ENCODE measurements at places on chromosomes 4 and X.

DNA sequence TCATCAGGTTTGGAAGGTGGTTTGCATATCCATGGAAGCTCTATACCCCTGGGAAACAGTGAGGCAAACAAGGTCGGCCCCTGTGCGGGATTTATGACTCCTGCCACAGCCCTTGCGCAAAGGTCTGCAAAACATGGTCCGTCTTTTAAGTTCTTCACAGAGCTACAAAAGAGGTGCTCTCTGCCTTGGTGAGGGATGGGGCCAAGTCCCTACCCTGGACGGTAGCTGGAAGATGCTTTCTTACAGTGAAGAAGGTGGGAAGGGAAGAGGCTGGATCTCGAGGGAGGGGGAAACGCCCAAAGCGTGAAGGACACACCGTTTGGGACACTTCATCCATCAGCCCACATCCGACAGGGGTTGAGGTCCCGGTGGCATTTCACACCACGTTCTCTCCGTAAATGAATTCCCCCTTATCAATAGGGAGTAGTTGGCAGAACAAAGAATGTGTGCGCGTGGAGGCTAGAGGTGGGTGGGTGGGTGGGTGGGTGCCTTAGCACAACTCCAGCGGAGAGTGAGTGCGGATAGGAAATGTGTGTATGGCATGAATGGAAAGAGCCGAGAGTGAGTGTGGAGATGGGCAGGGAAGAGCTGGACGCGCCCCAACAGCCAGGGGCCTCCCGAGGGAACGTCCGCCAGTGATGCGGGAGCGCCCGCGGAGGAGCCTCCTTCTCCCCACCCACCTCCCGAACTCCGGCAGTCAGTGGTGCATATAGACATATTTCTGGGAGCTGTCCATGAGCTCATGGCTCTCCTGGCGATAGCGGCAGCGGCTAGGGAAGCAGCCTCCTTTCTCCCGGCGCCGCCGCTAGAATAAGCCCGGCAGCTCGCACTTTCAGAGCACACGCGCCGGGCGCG lies 68.3 kb downstream of the LARP7 start:
- DNase-seq, result peak; percentile 72

GRCh38 chr4:23680671-23681518 lies 209.0 kb downstream of the PPARGC1A start:
- no peak for DNase-seq

- no peak for DNase-seq
These were observed 1.1 kb upstream of the FMR1 start for GRCh38 chrX:147910607-147911006.

GRCh38 chrX:53073115-53073586 lies 9.0 kb upstream of the TSPYL2 start:
- DNase-seq, result no peak

DNA sequence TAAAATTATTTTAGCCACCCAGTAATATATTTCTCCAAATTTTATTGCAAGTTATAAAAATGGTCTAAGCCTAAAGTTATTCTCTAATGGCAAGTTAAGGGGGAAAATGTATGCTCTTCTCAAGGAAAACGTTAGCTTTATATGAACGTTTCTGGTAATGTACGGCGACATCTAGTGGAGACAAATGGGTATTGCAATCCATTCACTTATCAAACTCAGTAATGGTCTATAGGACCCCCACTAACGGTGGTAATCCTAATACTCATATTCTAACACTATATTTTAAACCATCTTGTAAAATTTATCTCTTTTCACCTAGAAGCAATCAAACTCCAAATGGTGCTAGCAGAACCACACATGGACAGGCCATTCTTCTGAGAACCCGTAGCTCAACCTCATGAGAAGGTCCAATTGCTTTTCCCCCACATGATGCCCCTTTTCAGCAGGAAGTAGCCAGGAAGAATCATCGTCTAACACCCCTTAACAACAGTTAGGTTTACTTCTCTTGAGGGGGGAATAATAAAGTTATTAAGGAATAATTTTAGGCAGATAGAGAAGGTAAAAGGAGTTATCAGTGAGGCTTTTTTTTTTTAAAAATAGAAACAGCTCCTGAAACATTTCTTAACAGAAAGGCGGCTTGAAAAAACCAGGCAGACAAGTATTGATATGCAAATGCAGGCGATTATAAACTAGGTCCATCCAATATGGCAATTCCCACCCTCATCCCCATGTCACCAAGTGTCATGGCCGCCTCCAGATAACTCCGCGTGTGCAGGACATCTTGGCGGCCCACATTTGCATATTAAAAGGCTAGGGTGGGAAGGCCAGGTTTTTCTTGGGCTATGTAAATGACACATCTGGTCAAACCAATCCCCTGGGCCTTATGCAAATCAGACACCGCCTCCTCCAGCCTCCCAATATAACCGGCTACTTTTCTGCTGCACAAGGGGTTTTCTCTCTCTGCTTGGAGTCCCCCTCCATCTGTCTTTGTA lies 35.0 kb downstream of the NUDT11 start:
- no peak for DNase-seq

- DNase-seq, result no peak
These were observed 16.6 kb downstream of the FAM149A start for GRCh38 chr4:186121057-186121456.

DNA sequence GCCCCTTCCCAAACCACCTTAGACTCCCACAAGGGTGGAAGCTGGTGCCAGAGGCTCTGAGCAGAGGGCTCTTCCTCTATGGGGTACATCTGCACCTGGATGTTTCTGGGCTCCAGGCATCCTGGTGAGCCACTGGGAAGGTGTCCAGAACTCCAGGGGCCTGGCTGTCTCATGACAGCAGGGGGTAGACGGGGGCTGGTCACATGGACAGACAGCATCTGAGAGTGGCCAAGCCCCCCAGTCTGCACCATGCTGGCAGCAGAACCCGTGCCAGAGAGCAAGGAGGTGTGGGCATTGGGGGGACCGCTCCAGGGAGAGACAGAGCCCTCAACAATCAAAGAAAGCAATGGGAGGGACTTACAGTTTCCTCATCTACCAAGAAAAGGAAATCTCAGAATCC lies 39.5 kb downstream of the ZFYVE28 start:
- no peak for DNase-seq

- DNase-seq, result no peak
These were observed 238.9 kb downstream of the HS3ST1 start for GRCh38 chr4:11189756-11190155.

Measured in Right ventricle myocardium superior (tissue), 1 donor.